ENCODE measurements at places on chromosomes 6 and 20. TPM values are rescaled to one million over a fixed set of nuclear protein-coding genes. Genes with fewer than 3 reads are reported as not detected.

The FRK gene
- total RNA-seq = not detected

The KHDC3L gene
- total RNA-seq = not detected

GRCh38 chr6:4732691-4733315 is 43.4 kb upstream of the CDYL start:
- H3K27ac ChIP-seq = no peak overlapping the region
- H3K4me3 ChIP-seq = no peak overlapping the region

GRCh38 chr6:165456286-165456685 is 146.9 kb upstream of the C6orf118 start:
- DNase-seq = no peak
- no peak overlapping the region for H3K27ac ChIP-seq
- no peaks in the 10 kb centered on the region for H3K27me3 ChIP-seq
- H3K36me3 ChIP-seq = no peaks in the 10 kb centered on the region
- no peak overlapping the region for H3K4me3 ChIP-seq

DNA sequence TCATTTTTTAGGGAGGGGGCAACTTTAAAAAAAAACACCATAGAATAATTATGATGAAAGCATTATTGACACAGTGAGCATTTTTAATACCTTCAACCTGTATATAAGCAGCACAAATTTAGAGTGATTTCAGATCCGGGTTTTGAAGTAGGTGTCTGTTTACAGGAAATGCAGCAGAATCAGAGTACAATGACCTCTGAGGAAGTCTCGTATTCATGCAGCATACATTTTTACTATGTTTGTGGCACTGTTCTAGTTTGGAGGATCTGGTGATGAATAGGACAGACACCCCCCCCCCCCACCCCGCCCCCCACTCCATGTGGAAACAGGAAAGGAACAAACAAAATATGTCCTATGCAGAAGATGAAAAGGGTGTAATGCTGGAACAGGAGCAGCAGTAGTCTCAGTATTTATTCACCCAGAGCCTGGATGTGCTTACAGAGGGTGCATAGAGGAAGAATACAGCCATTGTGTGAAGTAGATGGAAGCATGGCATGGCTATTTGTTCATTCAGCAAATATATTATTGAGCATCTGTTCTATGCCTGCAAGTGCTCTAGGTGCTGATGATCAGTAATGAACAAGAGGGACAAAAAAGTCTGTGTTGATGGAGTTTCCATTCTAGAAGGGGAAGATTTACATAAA is 19.7 kb downstream of the VAPB start:
- peak overlapping the region; percentile 52 for H3K4me3 ChIP-seq
- no peak for DNase-seq
- H3K27me3 ChIP-seq = no peaks in the 10 kb centered on the region
- peaks cover 28% of the 10 kb centered on the region for H3K4me1 ChIP-seq
- no peaks in the 10 kb centered on the region for H3K36me3 ChIP-seq

DNA sequence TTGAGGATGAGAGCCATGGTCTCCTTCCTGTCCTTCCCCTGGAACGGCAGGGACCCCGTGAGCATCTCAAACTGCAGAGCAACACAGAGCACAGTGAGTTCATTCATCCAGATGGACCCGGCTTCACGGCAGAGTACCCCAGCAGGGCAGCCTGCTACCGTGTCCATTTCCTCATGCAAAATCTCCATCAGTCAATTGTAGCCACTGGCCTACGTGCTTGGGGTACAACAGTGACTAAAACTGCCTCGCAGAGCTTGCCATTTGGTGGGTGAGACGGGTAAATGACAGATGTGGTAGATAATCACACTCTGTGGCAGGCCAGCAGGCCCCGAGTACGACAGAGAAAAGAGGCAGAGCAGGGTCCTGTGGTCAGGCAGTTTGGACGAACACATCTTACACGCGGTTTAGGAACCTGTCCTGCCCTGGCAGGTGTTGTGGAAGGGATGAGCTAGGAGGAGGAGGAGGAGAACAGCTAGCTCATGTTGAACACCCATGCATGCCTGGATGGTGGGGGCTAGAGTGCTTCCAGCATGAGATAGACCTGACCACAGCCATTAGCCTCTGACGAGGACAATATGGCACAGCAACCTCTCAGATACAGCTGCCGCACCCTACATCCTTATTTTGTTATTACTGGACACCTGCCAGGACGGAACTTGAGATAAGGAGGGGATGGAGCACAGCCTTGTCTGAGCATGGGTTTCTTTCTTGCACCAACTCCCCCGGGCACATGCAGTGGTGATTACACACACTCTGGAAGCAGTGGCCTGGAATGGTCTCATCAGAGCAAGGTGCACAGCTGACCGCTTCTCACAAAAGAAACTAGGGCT is 95.6 kb downstream of the RAMACL start:
- no peaks in the 10 kb centered on the region for H3K27me3 ChIP-seq
- H3K4me3 ChIP-seq = no peak overlapping the region
- no peaks in the 10 kb centered on the region for H3K36me3 ChIP-seq

DNA sequence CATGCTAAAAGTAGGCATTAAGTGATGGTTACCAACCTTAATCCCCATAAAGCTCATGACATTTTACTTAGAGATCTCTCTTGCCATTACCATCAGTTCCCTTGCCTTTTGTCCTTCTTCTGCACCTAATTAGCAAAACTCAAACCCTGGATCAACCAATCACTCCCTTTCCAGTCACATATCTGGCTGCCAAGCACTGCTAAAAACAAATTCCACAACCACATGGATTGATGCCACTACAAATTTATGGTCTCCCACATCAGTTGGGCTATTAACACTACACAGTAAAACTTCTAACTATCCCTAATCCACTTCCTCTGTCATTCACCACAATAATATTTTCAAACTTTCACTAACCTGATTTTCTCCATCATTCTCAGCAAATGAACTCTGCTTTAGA is 54.3 kb upstream of the RNF146 start:
- no peak overlapping the region for H3K27ac ChIP-seq
- H3K4me3 ChIP-seq = no peak overlapping the region
- H3K4me1 ChIP-seq = no peaks in the 10 kb centered on the region
- no peak for DNase-seq
- H3K36me3 ChIP-seq = no peaks in the 10 kb centered on the region

Data from CD4-positive, CD25-positive, alpha-beta regulatory T cell (primary cell).